ENCODE measurements at places on chromosomes 1 and 21. TPM values are rescaled to one million over a fixed set of nuclear protein-coding genes. Genes with fewer than 3 reads are reported as not detected.

GRCh38 chr1:200075938-200076546, 48.5 kb downstream of the NR5A2 start:
- DNase-seq, result no peak
- peaks cover 29% of the 10 kb centered on the region for H3K27me3 ChIP-seq
- H3K27ac ChIP-seq, result no peak overlapping the region

DNA sequence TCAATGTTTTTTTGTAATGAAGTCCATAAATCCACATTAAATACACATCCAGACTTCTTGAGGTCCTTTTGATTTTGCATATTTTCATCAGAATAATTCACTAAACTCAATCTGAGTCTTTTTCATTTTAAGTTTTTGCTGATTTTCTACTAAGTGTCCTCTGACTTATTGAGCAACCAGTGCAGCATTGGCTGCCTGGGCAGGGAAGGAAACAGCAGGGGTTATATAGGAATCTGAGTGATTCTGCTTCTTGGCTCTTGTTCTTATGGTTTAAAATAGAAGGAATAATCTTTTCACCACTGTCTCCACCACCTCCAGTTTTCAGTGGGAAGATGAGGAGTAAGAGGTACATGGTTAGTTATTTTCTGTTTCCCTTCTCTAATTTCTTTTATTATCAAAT, 88.4 kb downstream of the ST6GALNAC5 start:
- no peak for DNase-seq
- H3K4me1 ChIP-seq, result no peaks in the 10 kb centered on the region
- H3K27ac ChIP-seq, result no peak overlapping the region
- no peaks in the 10 kb centered on the region for H3K36me3 ChIP-seq

DNA sequence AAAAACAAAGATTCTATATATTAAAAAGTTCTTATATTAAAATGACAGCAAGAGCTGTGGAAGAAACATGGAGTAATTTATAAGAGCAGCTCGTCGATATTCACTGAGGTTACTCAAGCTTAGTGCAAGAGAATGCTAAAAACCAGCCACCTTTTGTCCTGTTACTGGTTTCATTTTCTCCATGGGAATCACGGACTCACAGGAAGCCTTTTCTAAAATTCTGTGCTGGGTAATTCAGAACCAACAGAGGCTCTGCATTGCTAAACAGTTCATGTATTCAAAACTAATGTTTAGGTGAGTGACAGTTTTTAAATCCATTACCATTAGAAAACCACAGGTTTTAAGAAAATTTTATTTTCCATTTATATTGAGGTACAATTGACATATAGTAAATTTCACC, 147.8 kb upstream of the MAP1LC3C start:
- DNase-seq, result no peak
- H3K27ac ChIP-seq, result no peak overlapping the region
- H3K27me3 ChIP-seq, result no peaks in the 10 kb centered on the region
- no peak overlapping the region for H3K4me3 ChIP-seq

LIPI gene
- polyA plus RNA-seq, result not detected

ARMH1 gene
- 6.6 TPM for polyA plus RNA-seq
